Spinal cord (tissue), 10 donors: ENCODE measurements at places on chromosomes 3 and 15. TPM values are rescaled to one million over a fixed set of nuclear protein-coding genes. Genes with fewer than 3 reads are reported as not detected.

The FMN1 gene
- total RNA-seq, result 5.7 TPM

The LYZL4 gene
- total RNA-seq, result not detected

The SEMA3G gene
- 6.3 TPM for total RNA-seq

The UACA gene
- 114 TPM for total RNA-seq

The OR4F6 gene
- not detected for total RNA-seq

The SLC41A3 gene
- 63.6 TPM for total RNA-seq

The CCDC80 gene
- 59.0 TPM for total RNA-seq

The MUC4 gene
- 3.1 TPM for total RNA-seq

The C3orf22 gene
- not detected for total RNA-seq

The PTH1R gene
- 25.0 TPM for total RNA-seq

The GPR27 gene
- total RNA-seq, result 4.2 TPM

The TLR9 gene
- not detected for total RNA-seq

The FETUB gene
- total RNA-seq, result not detected

The AGBL1 gene
- total RNA-seq, result 0.55 TPM

The MLF1 gene
- 62.9 TPM for total RNA-seq

The RAD54L2 gene
- total RNA-seq, result 18.3 TPM

The ZDHHC23 gene
- total RNA-seq, result 7.8 TPM

The FOXL2NB gene
- 5.2 TPM for total RNA-seq

The TMEM87A gene
- 95.1 TPM for total RNA-seq

The RNF111 gene
- total RNA-seq, result 22.0 TPM

The CD276 gene
- total RNA-seq, result 40.9 TPM

The TGM5 gene
- not detected for total RNA-seq
